ENCODE measurements at places on chromosomes 5 and 9.

DNA sequence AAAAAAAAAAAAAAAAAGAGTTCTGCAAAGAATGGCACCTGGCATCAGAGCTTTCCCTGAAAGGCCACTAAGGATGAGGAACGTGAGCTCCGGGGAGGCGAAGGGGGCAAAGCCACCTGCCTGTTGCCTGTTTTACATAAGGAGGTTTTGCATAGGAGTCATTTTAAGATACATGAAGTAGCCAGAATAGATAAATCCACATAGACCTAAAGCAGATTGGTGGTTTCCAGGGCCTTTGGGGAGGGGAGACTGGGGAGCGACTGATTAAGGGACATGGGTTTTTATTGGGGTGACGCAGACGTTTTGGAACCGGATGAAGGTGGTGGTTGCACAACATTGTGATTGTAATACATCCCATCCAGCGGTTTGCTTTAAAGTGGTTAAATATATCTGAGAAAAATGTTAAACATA is 7.1 kb downstream of the NEK6 start:
- no peak for DNase-seq

- peak; percentile 12 for DNase-seq
Observed at GRCh38 chr9:33044677-33045282, 19.7 kb downstream of the DNAJA1 start.

DNA sequence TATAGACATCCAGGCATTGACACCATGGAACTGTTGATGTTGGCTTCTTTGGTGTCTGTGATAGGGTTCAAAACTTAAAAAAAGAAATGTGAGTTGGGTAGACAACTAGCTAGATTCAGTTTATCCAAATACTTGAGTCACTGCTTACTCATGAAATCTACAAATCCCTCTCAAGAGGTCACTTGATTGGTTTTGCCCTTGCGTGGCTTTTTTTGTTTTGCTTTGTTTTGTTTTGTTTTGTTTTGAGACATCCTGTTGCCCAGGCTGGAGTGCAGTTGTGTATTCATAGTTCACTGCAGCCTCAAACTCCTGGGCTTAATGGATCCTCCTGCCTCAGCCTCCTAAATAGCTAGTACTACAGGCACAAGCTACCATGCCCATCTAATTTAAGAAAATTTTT is 10.5 kb upstream of the ENTREP1 start:
- no peak for DNase-seq

- no peak for DNase-seq
Observed at GRCh38 chr5:157387683-157388093, 72.3 kb upstream of the NIPAL4 start.

GRCh38 chr9:129602598-129603415 is 18.1 kb downstream of the C9orf50 start:
- no peak for DNase-seq

DNA sequence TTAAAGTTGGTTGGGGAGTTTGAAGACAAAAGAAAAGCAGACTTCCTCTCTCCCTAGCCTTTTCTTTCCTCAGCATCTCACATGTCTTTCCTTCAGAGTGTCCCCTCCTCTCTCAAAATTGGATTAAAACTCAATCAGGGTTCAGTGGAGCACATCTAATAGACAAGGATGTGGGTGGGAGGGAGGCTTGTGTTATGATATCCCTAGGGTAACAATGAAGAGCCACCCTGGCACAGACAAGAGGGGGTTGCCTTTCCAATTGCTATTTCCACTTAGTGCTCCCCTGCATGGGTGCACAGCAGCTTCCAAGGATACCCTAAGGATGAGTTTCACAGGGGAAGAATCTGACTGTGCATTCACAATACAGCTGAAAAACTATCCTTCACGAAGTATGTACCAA is 585.2 kb upstream of the C9orf72 start:
- no peak for DNase-seq

Measured in NCI-H2171 (cell line).